Stimulated activated CD4-positive, alpha-beta T cell treated with anti-CD3 and anti-CD28 coated beads, Interleukin-2, amount 100 ng/mL, for 24 hours (primary cell): ENCODE measurements at places on chromosomes 5 and 9.

GRCh38 chr9:93244510-93245436 is 60.8 kb downstream of the WNK2 start:
- DNase-seq = no peak

GRCh38 chr9:113644321-113644720 is 180.8 kb downstream of the RGS3 start:
- DNase-seq = no peak

DNA sequence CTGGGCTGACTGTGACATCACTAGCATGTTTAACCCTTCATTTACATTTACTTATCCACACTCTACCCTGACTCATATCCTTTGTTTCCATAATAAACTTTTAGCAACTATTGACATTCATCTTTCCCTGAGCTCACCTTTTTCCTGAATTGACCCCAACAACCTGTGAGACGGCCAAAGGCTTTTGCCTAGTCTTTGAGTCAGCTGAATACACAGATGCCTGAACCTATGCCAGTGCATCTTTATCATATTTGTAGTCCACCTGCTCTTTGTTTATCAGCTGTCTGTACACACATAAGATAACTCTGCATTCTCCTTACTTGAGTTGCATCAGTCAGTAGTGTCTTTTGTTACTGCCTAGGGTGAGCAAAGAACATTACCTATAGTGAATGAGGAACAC is 128.5 kb upstream of the HMHB1 start:
- DNase-seq = no peak

GRCh38 chr5:123414974-123415373 is 8.2 kb downstream of the CEP120 start:
- DNase-seq = no peak

GRCh38 chr5:96765043-96765442 is 42.7 kb downstream of the ERAP1 start:
- DNase-seq = no peak

GRCh38 chr9:18969128-18969527 is 63.9 kb downstream of the SAXO1 start:
- DNase-seq = no peak

DNA sequence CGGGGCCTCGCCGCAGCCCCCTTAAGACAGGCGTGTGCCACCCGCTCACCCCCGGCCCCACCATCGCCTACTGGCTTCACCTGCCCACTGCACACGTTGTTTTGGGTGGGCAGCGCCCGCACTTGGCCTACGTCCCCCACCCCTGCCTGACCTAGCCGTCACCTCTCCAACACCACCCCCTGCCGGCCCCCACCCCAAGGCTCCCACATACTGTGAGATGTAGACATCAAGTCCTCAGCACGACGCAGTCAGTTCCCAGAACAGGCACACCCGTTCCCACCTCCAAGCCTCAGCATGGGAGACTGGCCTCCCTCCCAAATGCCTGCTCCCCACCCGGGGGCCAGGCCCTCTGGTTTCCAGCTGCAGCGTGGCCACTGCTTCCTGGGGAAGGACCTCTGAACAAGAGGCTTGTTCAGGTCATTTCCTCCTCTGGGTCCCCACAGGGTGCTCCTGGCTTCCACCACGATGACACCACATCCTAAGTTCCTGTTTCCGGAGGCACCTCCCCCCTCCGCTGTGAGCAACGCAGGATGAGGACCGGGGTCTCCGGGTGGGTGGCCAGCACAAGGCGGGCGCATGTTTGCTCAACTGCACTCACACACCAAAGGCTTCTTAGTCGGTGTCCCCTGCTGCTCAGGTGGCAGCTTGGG is 11.3 kb downstream of the DBN1 start:
- no peak for DNase-seq
